Activated CD8-positive, alpha-beta memory T cell treated with anti-CD3 and anti-CD28 coated beads, Interleukin-2, amount 50 U/mL, for 4 hours (primary cell): ENCODE measurements at places on chromosomes 7 and 10.

- no peak for DNase-seq
Measured at GRCh38 chr7:89002981-89003956, 207.7 kb upstream of the TEX47 start.

- no peak for DNase-seq
Measured at GRCh38 chr7:30170476-30171205, 35.9 kb downstream of the MTURN start.

- DNase-seq = no peak
Measured at GRCh38 chr10:75532253-75532924, 101.0 kb downstream of the LRMDA start.

GRCh38 chr7:47258798-47259197 is 323.1 kb downstream of the TNS3 start:
- no peak for DNase-seq

DNA sequence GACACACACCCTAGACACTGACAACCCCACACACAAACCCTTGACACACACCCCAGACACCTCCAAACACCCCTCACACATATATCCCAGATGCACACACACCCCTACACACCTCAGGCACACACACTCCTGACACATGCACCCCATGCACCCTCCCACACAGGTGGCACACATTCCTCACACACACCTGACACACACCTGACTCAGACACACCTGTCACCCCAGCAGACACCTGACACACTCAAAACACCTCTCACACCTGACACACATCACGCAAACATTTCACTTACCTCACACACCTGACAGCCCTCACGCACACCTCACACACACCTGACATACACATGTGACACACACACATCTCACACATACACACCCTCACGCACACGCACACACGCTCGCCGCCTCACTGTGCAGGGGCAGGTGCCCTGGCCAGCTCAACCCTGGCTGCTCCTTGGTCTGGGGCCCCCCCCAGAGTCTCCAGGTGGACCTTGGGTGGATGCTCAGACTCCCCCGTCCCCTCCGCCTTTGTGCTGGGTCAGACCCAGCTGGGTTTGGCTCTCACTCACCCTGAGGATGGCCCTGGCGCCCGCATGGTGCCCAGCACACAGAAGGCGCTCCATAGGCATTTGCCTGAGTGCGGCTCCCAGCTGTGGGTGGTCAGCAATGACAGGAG is 3.1 kb upstream of the CALY start:
- no peak for DNase-seq
